ENCODE measurements at places on chromosomes 7 and 10. TPM values are rescaled to one million over a fixed set of nuclear protein-coding genes. Genes with fewer than 3 reads are reported as not detected.

- no peaks in the 10 kb centered on the region for H3K4me1 ChIP-seq
- no peak for DNase-seq
- H3K27me3 ChIP-seq = no peaks in the 10 kb centered on the region
- H3K36me3 ChIP-seq = no peaks in the 10 kb centered on the region
- H3K4me3 ChIP-seq = no peak overlapping the region
- H3K27ac ChIP-seq = no peak overlapping the region
These were observed 9.0 kb downstream of the IQCE start for GRCh38 chr7:2567679-2568278.

- no peaks in the 10 kb centered on the region for H3K4me1 ChIP-seq
- no peak overlapping the region for H3K27ac ChIP-seq
- no peaks in the 10 kb centered on the region for H3K27me3 ChIP-seq
- H3K4me3 ChIP-seq = no peak overlapping the region
- H3K36me3 ChIP-seq = no peaks in the 10 kb centered on the region
- DNase-seq = no peak
These were observed 59.9 kb downstream of the PON1 start for GRCh38 chr7:95264363-95264891.

- H3K27ac ChIP-seq = no peak overlapping the region
- DNase-seq = no peak
- no peak overlapping the region for H3K4me3 ChIP-seq
- H3K4me1 ChIP-seq = no peaks in the 10 kb centered on the region
These were observed 336.0 kb downstream of the ADARB2 start for GRCh38 chr10:1401071-1401965.

DNA sequence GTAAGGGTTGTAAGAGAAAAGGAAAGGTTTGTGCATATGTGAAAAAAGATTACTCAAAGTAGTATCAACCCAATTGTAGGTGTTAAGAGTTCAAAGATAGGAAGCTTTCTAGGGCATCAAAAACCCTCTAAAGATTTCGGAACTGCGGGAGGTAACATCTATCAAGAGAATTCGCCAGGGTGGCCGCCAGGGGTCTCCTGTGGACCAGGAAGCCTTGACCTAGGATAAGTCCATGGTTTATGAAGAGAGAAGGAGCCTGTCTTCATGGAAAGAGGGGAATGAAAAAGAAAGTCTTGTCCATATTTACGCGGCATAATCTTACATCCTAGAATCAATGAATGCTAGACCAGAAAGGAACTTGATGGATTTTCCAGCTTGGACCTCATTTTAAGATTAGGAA is 140.7 kb upstream of the CALCR start:
- H3K36me3 ChIP-seq = no peaks in the 10 kb centered on the region
- H3K27ac ChIP-seq = no peak overlapping the region
- no peaks in the 10 kb centered on the region for H3K27me3 ChIP-seq
- H3K4me1 ChIP-seq = no peaks in the 10 kb centered on the region
- no peak for DNase-seq
- no peak overlapping the region for H3K4me3 ChIP-seq

Gene SORBS1
- total RNA-seq = 5.0 TPM

- H3K27me3 ChIP-seq = no peaks in the 10 kb centered on the region
- H3K36me3 ChIP-seq = no peaks in the 10 kb centered on the region
- H3K27ac ChIP-seq = no peak overlapping the region
- no peak for DNase-seq
- H3K4me1 ChIP-seq = no peaks in the 10 kb centered on the region
These were observed 12.8 kb downstream of the FLNC start for GRCh38 chr7:128842674-128843641.

Gene TMEM26
- not detected for total RNA-seq

Gene PDGFA
- 23.6 TPM for total RNA-seq

Gene FAM25G
- not detected for total RNA-seq

Gene PAOX
- 5.7 TPM for total RNA-seq

Gene NUTM2D
- 1.1 TPM for total RNA-seq

- H3K4me3 ChIP-seq = no peak overlapping the region
- H3K4me1 ChIP-seq = peaks cover 8% of the 10 kb centered on the region
- no peak overlapping the region for H3K27ac ChIP-seq
- no peak for DNase-seq
- no peaks in the 10 kb centered on the region for H3K36me3 ChIP-seq
- H3K27me3 ChIP-seq = no peaks in the 10 kb centered on the region
These were observed 4.1 kb upstream of the CUL1 start for GRCh38 chr7:148694631-148695030.

DNA sequence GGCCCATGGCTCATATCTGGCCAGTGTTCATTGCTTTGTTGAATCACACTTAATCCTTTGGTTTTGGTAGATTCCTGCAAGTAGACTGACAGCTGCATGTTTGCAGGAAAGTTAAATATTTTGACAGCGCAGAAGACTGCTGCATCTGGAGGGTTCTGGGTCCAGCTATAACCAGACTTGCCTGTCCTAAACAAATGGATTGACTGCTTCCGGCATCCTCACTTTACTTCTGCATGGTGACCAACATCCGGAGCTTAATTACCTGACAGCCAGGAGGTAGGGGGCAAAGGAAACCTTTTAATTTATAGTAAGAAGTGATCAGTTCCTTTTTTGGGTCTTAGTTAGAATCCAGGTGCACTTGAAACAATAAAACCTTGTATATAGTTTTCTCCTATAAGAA is 263.3 kb downstream of the SNX10 start:
- no peak overlapping the region for H3K27ac ChIP-seq
- H3K4me1 ChIP-seq = peaks cover 19% of the 10 kb centered on the region
- no peaks in the 10 kb centered on the region for H3K27me3 ChIP-seq
